NCI-H1417 treated with DMSO at 0.1 percent for 48 hours (cell line): ENCODE measurements at places on chromosomes 1 and 21.

- DNase-seq: no peak
These were observed 26.8 kb upstream of the TARBP1 start for GRCh38 chr1:234505769-234506102.

DNA sequence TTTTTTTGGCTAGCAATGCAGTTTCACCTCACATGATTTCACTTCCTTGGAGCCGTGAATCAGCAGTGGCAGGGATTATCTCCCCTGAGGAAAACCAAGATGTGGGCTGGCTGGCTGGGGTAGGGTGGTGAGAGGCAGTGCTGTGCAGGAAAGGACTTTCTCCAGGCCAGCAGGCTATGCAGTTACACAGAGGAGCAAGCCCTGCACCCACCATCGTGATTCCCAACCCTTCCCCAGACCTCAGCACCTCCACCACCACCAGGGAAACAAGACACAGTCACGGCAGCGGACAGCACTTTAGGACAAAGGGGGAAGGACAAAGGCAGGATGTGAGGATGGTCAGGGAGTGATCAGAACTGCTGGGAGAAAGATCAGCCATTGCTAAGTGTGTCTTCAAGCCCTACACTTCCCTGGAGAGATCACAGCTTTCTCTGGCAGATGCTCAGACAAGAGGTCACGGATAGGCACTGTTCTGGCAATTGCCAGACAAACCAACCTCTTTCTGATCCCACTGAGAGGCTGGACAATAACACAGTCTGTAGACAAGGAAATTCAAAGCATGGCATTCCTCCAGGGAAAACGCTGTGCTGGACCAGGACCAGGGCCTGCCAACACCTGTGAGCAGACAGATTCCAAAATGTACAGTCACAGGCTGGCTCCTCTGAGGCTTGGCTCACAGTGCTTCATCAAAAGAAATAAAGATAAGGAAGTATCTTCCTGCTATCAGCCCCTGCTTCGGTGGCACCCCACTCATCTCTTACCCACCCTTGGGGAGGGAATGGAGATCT, 509.4 kb downstream of the SMYD3 start:
- no peak for DNase-seq

GRCh38 chr1:246824541-246824940, 100.3 kb downstream of the SCCPDH start:
- no peak for DNase-seq

- DNase-seq: no peak
These were observed 684 bp upstream of the MRPL20 start for GRCh38 chr1:1407636-1408318.

DNA sequence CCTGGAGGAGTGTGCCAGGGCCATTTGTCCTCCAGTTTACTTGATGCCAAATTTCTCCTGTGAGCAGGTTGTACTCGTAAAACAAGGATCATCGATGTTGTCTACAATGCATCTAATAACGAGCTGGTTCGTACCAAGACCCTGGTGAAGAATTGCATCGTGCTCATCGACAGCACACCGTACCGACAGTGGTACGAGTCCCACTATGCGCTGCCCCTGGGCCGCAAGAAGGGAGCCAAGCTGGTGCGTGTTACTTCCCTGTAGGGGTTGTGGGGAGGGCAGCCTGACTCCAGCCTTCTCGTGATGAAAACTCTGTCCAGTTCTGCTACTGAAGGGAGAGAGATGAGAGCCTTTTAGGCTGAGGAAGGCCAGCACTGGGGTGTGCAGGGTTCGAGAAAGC, 2.2 kb downstream of the RPS8 start:
- no peak for DNase-seq

- no peak for DNase-seq
These were observed 44.1 kb downstream of the SLC5A9 start for GRCh38 chr1:48266576-48266975.

- DNase-seq: no peak
These were observed 9.1 kb downstream of the SEMA4A start for GRCh38 chr1:156162430-156163037.

GRCh38 chr1:148353461-148354283, 129.4 kb downstream of the PPIAL4G start:
- DNase-seq: no peak

DNA sequence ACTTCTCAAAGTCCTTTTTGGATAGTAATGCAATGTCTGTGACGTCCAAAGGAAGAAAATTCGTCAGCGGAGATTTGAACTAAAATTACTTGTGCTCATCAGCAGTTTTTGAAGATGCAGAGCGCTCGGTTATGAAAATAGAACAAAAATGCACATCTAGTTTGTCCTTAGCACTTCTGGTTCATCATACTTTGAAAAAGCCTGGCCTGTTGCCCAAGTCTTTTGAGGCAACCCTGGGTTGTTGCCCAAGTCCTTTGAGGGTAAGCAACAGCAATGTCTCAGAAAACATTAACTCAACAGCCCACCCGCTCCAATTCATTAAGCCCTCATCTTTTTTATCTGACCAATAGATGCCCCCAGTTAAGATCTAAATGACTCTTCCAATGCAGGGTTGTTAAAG, 91.9 kb downstream of the HUNK start:
- no peak for DNase-seq

DNA sequence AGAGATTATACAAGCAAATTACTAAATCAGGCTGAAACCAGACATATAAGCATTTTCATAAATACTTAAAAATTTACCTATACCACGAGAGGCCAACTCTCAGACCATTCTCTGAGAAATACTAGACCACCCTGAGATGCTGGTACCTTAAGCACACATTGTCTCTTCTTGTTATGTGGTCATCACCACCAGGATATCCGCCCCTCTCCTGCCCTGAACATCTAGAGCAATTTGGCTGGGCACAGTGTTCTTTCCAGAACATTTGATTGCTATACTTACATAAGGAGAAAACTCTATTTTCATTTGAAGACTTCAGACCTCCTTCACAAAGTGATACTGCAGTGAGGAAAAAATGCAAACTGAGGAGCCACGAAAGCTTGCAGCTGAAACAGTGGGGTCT, 36.2 kb upstream of the DUSP10 start:
- no peak for DNase-seq

DNA sequence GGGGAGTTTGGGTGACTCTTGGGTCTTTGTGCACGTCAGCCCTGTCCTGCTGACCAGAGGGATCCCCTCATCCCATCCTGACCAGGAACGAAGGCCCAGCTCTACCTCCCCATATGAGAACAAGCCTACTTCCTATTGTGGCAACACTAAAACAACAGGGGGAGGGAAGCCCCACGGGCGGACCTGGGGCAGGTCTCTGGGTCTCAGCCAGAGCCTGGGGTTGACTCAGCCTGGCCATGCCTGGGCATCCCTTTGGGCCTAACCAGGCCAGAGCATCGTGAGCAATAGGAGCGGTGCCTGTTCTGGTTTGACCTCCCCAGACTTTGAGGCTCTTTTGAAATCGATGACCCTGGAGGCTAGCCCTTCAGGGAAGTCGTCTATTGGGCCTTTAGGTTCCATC, 16.8 kb downstream of the RPS6KA1 start:
- no peak for DNase-seq

DNA sequence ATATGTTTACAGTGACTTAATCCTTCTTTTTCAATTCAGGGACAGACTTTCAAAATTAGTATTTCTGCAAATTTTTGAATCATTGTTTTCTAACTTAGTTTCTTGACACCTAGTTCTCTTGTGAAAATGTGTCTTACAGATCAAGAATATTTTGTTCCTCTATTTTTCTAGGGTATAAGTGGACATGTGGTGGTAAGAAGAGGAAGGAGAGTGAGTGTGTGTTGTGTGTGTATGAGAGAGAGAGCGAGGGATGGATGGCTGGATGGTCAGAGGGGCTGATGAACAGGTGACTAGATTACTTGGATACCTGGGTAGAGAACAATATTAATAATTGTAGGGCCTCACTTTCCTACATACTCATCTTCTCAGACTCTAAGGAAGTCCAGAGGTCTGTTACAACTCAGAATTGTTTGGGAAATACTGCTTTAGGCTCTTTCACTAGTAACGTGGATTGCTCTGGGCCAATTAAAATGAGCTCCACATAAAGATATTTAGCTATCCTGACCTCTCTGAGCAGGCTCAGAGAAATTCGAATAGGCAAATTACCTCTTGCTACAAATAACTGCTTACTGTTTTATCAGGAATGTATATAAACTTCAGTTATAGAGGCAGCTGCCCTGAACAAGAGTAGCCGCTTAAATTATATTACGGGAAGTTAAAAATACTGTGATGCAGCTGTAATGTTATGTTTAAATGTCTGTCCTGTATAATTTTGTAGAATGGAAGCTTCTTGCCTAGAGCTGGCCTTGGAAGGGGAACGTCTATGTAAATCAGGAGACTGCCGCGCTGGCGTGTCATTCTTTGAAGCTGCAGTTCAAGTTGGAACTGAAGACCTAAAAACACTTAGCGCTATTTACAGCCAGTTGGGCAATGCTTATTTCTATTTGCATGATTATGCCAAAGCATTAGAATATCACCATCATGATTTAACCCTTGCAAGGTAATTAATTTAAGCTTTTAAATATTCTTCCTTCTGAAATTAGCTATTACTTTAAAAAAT, 19.7 kb downstream of the GPSM2 start:
- DNase-seq: no peak

DNA sequence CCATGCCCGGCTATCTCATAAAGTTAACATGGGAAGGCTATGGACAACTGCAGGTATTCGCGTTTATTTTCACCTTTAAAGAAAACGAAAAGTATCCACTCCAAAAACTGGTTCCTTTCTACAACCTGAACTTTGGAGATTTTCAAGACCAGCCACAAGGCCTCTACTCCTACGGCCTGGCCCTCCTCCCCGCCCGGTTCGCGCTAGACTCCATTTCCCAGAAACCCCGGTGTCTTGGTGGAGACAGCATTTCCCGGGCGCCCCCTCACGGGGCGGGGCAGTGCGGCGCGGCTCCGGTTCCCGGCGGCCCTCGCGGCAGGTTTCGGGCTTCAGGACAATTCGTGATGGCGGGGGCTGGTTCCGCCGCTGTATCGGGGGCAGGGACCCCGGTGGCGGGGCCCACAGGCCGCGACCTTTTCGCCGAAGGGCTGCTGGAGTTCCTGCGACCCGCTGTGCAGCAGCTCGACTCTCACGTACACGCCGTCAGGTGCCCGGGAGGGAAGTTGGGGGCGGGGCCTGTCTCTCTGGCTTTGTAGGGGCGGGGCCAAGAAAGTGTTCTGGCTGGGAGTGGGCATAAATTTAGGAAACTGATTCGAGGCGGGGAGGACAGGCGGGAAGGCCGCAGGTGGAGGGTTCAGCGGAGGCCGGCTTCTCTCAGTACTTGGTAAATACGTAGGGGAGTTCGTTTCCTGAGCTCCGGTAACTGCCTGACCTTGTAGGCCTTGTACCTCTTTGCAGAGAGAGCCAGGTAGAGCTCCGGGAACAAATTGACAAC, at the start of gene SNAPIN:
SNAPIN (plus strand) TSS at position 304 of the 775 bp plus-strand sequence; CDS start at position 345, 41 bp downstream.
- peak; percentile 30 for DNase-seq

DNA sequence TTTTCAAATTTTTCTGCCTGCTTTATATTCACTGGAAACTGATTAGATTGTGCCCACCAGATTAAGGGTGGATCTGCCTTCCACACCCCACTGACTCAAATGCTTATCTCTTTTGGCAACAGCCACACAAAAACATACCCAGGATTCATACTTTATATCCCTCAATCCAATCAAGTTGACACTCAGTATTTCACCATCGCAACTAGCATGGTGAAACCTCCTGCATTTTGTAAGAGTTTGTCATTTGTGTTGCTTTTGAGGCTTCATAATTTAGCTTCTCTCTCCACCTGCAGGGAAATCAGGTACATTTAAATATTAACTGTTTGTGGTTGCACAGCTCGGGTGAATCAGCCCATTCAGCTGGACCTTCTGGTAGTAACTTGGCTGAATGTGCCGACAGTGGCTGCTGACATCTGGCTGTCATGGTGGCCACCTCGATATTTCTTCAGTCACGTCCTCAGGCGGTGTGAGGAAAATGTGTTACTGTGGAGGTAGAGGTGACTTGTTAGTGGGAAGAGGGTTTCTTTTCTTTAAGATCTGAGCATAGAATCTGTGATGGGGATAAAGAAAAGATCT, 224.0 kb downstream of the PTBP2 start:
- no peak for DNase-seq

DNA sequence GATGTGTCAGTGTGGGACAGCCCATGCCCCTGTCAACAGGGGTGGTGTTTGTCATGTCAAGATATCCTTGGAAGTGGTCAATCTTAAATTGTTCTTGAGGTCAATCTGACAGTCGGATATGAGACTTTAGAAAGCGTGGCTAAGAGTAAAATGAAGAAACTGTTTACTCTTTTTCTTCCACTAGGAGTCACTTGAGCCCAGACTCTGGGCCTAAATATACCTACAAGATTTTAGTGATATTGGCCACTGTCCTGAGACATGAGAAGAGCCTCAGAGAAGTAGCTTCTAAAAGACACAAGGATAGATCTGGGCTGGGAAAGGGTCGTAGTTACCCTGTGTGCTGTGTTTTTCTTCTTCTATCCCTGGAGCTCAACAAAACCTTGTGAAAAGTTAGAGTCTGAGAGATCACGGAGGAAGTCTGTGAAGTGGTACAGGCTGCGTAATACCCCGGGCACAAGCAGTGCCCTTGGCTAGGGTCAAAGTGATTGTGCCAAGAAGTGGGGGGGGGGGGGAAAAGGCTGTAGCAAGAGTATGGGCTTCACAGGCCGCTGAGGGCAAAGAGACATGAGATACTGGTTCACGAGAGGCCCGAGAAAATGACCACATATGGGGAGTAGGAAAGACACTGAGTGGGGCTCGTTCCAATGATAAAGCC, 355.2 kb upstream of the GREM2 start:
- no peak for DNase-seq

- DNase-seq: no peak
These were observed 24.3 kb downstream of the UBE2Q1 start for GRCh38 chr1:154533952-154534844.

DNA sequence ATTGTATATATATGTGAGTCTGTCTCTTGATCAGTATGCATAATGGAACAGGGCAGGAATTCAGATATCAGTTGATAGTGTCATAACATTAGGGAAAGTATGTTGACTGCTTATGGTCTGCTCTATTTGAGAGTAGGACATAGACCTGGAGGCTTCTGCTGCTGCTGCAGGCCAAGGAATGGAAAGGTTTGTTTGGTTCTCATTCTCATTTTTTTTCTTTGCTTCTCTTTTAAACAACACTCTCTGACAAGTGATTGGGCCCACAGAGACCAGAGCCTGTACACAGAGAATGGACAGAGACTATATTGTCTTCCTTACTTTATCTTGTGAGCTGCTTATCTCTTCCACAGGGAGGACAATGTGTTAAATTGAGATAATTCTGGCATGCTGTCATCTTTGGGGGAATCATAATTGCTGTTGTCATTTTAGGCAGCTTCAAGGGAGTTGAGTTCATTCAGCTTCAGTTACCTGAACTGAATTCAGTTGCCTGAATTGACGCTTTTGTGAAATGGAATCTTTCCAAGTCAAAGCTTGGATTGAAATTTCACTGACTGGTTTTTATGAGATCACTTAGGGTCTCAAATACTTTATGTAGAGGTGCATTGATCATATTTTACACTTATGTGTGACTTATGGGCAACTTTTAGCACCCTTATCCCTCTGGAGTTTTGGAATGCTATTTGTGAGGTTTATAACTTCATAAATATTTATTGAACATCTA, 16.9 kb downstream of the CAP1 start:
- no peak for DNase-seq

DNA sequence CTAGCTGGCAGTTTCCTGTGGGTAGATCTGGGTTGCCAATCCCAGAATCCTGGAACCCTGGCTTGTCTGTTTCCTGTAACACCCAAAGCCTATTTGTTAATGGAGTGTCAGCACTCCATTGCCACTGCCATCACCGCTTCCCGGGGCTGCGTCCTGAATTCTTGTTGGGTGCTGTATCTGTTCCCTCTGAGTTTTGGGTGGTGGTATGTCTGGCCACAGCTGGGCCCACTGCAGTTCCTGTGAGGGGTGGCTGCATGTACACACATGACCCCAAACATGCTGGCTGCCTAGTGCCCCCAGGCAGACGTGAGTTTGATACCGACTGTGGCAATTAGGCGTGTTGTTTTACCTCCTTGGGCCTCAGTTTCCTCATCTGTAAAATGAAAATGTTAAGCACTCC, 29.3 kb downstream of the NAV1 start:
- no peak for DNase-seq
